ENCODE measurements at places on chromosomes 3 and 15.

DNA sequence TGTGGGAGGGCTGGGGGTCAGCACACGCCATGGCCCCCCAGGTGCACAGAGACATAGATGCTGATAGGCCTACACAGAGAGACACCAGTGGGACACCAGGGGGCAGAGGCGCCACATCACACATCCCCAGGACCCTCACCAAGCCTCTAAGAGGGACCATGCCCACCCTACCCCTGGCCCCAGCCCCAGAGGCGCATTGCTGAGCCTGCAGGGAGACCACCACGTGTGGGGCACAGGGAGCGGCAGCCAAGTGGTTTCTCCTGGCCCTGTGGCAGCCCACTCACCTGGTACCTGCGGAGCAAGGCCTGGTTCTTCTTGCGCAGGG lies 1.2 kb downstream of the CCDC9B start:
- DNase-seq, result no peak

DNA sequence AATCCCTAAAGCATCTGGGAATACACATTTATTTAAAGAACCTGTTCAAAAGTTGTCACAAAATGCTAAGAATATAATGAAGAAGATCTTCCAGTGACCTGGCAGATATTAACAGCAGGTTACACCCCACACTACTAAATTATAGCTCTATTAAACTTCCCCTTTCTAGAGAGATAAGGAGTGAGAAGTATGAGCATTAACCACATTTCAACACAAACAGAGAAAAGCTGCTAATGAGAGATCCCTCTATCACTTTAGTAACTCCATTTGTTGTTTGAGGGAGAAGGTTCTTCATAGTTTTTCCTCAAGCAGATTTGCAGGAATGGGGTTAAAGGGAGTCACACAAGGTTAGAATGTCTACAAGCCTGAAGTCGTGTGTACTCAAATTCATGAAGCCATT lies 3.6 kb downstream of the COL8A1 start:
- no peak for DNase-seq

DNA sequence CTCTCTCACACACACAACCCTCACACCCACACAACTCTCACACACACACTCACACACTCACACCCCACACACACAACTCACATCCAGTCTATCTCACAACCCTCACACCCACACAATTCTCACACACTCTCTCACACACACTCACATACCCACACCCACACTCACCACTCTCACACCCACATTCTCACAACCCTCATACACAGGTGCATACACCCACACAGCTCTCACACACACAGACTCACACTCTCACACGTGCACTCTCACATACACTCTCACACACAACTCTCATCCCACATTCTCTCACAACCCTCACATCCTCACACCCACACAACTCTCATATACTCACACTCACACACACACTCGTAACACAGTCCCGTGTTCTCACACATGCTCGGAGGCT lies 134.4 kb downstream of the FBLN2 start:
- DNase-seq, result no peak

GRCh38 chr3:149145974-149146373 lies 16.5 kb downstream of the HPS3 start:
- no peak for DNase-seq

DNA sequence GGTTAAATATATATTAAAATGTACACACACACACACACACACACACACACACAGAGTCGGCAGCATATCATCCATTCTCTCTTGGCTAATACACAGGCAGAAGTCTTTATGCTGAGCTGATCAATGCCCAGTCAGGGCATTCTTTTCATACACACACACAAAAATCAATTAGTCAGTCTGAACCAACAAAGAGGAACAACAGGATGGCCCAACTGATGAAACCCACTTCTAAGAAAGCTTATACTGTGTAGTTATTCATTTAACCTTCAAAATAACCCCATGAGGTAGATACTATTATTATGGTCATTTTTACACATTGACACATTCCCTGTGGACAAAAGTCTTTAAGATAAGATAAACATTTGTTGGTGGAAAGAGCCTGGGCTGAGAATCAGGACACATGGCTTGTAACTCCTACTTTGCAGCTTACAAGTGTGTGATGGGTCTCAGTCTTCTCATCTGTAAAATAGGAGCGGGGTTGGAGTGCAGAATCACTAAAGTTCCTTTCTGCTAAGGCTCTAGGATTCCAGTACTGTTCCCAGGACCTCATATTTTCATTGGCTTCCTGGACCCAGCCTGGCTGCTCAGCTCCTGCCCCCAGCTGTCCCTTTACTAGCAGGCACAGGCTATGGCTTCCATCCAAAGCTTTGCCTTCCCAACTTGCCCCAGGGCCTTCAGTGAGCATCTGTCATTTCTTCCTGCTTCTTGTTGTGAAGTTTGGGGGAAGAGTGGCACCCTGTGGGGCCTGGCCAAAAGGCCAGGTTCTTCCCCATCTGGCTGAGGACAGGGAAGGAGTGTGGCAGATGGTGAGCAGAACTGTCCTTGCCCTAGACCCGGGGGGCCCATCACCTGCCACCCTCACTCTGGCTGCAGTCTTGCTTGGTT lies 27.2 kb upstream of the GLCE start:
- DNase-seq, result no peak

DNA sequence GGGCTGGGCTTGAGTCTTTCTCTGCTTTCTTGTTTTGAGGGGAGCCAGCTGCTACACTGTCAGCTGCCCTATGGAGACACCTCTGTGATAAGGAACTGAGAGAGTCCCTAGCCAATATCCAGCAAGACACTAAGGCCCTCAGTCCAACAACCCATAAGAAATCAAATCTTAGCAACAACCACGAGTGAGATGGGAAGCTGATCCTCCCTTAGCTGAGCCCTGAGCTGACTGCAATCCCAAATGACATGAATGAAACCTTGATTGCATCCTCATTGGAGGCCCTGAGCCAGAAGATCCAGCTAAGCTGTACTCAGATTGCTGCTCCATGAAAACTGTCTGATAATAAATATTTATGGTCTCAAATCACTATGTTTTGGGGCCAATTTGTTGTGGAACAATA lies 302.1 kb upstream of the MME start:
- no peak for DNase-seq

- no peak for DNase-seq
Measured at GRCh38 chr15:100247228-100248225, 94.2 kb downstream of the ADAMTS17 start.

- DNase-seq, result no peak
Measured at GRCh38 chr3:44942202-44942921, 33.6 kb downstream of the ZDHHC3 start.

DNA sequence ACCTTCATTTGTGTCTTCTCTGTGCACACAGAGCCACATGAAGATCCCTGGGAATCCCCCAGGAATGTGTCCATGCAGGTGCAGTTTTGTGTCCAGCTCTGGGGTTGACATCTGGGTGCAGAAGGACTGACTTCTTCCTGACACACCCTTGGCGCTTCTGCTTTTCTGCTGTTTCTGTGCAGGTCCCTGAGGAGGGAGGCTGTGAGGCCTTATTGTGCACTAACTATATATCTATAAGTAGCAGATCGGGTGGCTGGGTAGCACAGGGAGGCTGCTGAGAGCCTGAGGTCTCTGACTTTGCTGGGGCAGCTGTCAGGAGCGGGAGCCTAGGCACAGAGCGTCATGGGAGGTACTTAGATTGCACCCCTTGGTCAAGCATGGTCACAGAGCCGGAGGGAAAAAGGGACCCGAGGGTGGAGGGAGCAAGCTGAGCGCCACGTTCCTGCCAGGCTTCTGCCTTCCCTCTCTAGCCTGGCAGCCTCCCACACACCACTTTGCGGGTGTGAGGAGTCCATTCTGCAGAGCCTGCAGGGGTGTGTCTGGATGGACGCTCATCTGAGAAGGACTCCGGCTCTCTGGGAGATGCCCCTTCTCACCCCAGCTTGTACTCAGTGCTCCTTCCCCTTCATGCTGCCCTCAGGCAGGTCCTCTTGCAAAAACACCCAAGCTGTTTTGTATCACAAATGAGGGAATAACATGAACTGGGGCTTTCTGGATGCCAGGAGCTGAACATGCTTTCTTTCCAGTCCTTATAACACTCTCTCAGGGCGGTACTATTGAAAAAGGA lies 23.9 kb downstream of the CCDC33 start:
- DNase-seq, result no peak

GRCh38 chr15:66285533-66286280 lies 7.7 kb upstream of the DIS3L start:
- DNase-seq, result no peak

Data from cortex of kidney (tissue), 1 donor.